ENCODE measurements at places on chromosomes 3 and 15.

GRCh38 chr15:43552986-43553385 lies 35.6 kb downstream of the MAP1A start:
- DNase-seq = no peak

- no peak for DNase-seq
Observed at GRCh38 chr15:28128031-28128430, 28.9 kb upstream of the OCA2 start.

DNA sequence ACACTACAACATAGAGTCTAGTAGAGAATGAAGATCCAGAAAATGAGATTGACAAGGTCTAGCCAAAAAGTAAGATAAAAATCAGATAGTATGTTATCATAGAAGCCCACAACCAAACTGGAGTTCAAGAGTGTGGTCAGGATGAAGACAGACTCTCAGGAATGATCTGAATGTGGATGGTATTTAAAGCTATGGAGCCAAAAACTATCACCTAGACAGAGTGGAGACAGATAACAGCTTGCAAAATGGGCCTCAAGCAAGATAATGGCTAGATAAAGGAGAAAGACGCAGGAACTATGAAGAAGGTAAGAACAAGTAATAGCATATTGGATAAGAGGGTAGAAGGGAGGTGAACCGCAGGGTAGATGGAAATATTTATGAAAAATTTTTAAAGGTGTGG lies 35.4 kb downstream of the ZMAT3 start:
- DNase-seq = no peak

GRCh38 chr15:49675041-49675440 lies 54.2 kb downstream of the DTWD1 start:
- DNase-seq = no peak

DNA sequence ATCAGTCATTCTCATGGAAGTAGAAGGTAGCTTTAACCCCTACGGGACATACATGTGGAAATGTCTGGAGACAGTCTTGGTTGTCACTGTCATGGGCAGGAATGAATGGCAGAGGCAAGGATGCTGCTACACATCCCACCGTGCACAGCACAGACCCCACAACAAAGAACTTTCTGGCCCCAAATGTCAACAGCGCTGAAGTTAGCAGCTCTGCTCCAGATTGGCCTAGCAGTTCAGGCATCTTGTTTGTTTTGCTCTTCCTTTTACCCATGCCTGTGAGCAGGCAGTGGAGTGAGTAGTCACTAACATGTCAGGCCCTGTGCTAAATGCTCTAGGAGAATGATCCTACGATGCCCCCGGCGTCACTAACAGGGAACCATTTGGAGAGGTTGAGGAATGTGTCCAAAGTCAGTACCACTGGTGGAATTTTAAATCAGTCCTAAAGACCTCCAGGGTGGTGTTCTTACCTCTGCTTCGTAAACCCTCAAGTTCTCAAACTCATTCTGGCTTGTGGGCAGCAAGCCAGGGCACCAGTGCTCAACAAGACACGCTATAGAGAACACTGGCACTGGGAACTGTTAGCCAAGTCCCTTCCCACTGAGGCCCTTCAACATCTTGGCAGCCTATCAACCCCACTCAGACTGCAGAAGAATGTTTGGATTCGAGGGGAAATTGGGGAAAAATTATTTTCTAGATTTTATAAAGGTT lies 142.2 kb downstream of the FOXP1 start:
- DNase-seq = no peak

DNA sequence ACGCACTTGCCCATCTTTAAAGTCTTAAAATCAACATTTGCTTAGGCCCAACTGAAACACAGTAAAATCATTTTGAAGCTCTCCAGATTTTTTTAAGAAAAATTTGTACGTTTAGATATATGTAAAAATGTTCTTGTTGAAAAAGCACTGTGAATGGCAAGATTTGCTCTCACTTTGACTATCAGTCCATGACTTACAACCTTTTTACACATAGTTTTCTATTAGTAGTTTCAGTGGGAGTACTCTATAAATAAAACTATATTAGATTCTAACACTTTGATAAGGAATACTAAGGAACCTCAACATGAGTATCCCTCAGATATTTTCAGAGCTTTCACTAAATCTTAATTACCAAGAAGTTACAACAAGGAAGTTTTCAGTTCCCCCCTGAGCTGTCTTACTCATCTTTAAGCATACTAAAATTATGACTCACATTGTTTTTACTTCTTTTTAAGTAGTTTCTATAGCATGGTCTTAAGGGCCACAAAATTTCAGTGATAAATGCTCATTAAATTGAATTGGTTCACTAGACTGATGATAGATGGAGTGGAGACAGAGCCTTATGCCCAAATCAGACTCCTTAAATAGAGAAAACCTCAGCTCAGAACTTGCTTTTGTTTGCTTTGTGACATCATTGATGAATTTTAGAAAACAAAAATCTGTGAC lies 31.6 kb upstream of the RAP2B start:
- DNase-seq = no peak

GRCh38 chr3:191985691-191986090 lies 524.7 kb downstream of the PYDC2 start:
- no peak for DNase-seq

DNA sequence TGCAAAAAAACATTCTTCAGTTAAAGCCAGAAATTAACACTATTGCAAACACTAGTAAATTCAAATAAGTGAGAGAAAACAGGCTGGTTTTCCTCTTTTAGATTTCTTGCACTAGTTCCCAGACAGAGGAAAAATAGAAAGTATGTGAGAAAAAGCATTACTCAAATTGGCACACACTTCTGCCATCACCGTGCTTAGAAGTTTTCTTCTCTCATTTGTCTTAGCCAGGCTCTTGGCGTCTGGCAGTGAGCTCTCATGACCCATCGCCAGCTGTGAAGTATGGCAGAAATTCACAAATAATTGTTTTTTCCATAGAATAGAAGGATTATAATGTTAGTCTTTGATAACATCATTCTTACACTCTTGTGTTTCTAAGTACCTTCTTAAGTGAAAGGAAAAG lies 515.9 kb downstream of the GBE1 start:
- no peak for DNase-seq

DNA sequence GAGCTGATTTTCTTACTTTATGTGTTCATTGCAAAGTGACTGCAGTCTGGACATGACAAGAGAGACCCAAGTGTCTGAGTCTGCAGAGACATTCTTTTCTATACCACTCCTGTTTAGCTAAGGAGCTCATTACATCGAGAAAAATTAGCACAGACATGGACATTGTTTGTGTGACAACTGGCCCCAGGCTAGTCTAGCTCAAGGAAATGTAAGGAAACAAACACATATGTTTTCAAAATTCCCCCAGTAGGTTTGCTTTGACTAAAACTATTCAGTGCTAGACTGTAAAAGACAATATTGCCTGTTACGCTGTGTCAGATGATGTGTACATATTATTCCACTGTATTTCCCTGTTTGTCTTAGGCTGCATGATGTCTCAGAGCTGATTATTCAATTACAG lies 40.9 kb downstream of the TPRG1 start:
- DNase-seq = no peak

DNA sequence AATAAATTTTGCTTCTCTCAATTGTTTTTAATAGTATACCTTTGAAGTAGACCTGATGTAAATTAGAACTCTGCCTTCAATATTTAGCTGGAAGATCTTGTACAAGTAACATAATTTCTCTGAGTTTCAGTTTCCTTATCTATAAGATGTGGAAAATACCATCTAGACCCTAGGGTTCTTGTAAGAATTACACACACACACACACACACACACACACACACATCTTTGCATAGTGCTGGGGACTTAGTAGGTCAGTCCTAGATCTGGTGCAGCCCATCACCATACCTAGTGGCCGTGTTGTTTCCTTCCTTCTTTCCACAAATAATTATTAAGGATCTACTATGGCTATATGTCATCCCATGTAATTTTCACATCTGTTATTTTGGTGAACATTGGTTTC lies 11.0 kb downstream of the TRAT1 start:
- DNase-seq = no peak

- DNase-seq = no peak
Observed at GRCh38 chr15:43723151-43723550, 23.1 kb upstream of the PDIA3 start.

- DNase-seq = peak; percentile 73
Observed at GRCh38 chr3:50572158-50572557, 2.8 kb downstream of the HEMK1 start.

DNA sequence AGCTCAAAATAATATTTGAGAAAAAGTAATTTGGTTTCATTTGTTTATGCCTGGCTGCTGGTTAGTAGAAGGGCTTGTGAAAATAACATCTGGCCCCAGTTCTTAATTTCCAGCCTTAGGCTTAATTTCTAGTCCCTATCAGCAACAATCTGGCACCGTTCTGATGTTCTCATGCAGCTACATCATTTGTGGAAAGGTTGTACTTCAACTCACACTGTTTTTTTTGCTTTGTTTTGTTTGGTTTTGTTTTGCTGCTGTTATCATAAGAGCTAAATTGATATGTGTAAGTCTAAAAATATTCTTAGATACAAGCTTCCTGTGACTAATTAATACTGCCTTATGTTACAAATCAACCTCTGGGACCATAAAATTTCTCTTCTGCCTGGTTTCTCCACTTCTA lies 8.9 kb downstream of the CPA3 start:
- no peak for DNase-seq

GRCh38 chr3:11523572-11524101 lies 120.1 kb downstream of the VGLL4 start:
- DNase-seq = no peak

DNA sequence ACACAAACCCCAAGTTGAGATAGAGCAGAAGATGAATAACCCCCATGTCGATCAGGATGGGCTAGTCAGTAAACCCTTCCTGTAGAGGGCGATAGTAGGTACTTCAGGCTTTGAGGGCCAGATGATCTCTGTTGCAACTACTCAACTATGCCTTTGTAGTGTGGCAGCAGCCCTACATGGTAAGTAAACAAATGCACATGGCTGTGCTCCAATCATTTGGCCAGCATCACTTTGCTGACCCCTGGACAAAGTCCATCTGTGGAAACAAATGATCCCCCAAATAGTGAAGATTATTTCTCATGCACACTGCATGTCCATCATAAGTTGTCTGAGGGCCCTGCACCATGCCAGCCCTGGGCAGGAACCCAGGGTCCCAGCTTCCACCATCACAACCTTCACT lies 402.2 kb upstream of the PROK2 start:
- no peak for DNase-seq

- DNase-seq = no peak
Observed at GRCh38 chr15:67024998-67025368, 40.4 kb upstream of the SMAD3 start.

DNA sequence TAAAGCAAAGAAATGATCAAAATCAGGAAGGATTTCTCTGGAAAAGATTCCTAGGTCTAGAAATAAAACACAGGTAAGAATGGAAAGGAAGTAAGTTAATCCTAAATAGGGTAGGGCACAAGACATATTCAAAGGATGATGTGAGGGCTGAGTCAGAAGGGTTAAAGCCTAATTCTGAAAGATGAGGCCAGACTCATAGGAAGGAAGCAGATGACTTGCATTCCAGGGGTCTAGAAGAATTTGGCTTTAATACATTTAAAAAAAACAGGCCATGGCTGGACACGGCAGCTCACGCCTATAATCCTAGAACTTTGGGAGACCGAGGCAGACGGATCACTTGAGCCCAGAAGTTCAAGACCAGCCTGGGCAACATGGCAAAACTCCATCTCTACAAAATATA lies 3.2 kb downstream of the SSR3 start:
- no peak for DNase-seq

DNA sequence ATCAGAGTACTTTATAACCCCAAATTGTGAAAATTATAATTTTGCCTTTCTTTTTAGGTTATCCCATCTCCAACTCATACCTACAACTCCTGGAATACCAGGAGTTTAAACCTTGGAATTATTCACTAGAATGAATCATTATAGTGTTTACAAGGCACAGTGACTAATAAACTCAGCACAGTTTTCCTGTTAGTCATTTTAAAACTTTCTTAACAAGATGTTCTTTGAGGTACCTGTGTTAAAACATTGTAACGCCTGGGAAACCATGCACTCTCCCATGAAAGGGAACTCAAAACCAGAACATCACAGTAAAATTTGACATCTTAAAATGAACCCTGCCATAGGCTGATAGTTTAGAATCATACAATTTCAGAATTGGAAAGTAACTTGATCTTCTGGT lies 132.4 kb upstream of the OSTN start:
- DNase-seq = no peak

Data from stimulated activated CD4-positive, alpha-beta T cell treated with anti-CD3 and anti-CD28 coated beads, Interleukin-1b, Interleukin-23, amount 100 ng/mL, for 1 hour (primary cell).